ENCODE measurements at places on chromosomes 7 and 10.

DNA sequence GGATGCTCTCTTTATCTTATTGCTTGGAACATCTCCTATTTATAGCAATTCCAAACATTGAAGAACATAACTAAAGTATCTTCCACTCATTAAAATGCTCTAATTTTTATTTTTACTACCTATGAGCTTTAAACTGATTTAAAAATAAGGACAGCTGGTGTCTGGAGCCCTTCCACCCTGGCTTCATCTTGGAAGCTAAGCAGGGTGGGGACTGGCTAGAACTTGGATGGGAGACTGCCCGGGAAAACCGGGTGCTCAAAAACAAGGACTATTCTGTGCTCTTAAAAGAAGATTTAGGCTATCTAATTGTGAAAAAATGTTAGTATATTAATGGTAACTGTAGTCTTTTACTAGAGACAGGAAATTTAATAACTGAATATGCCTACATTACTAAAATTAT is 69.2 kb downstream of the ARMC3 start:
- DNase-seq = no peak

GRCh38 chr10:14674376-14675050 is 100.2 kb downstream of the FAM107B start:
- DNase-seq = no peak

- no peak for DNase-seq
These were observed 253.5 kb upstream of the LRGUK start for GRCh38 chr7:133873631-133874030.

GRCh38 chr10:129704786-129705525 is 237.9 kb downstream of the MGMT start:
- no peak for DNase-seq

DNA sequence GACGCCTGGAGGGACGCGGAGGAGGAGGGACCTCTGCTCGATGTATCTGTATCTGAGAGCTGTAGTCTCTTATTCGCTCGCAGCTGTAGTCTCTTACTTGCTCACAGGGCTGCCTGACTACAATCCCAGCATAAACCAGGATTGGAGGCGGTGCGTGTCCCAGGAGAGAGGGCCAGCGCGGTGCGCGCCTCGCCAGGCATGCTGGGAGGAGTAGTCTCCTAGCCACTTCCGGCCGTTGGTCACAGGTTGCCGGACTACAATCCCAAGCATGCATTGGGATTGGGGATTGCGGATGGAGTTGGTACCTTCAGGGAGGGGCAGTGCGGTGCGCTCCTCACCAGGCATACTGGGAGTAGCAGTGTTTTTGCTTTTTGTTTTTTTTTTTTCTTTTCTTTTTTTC is 421.7 kb upstream of the NUPR2 start:
- no peak for DNase-seq

DNA sequence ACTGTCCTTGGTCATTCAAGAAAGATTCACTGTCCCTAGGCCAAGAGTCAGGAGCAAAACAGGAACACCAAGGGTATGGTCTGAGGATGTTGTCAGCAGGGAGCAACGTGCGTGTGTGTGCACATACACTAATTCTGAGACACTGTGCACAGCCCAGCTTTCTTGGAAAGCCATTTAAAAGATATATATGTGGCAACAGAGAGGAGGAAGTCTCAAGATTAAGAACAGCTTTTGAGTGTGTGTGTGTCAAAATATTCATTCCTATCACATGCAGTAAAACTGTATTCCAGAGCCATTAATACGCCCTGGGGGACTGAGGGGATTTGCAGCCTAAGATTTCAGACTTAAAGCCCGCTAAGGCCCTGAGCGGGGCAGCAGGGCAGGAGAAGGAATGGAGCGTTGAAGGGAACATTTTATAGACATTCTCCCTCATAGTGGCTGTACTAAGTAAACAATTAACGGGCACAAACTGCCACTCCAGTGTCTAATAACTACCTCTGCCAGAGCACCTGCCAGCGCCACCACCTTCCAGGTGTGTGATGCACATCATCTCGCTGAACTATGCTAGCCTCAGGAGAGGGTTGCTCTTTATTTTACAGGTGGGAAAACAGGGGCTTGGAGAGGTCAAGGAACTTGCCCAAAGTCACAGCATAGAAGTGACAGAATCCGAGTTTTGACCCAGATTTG is 2.0 kb downstream of the NOD1 start:
- no peak for DNase-seq

DNA sequence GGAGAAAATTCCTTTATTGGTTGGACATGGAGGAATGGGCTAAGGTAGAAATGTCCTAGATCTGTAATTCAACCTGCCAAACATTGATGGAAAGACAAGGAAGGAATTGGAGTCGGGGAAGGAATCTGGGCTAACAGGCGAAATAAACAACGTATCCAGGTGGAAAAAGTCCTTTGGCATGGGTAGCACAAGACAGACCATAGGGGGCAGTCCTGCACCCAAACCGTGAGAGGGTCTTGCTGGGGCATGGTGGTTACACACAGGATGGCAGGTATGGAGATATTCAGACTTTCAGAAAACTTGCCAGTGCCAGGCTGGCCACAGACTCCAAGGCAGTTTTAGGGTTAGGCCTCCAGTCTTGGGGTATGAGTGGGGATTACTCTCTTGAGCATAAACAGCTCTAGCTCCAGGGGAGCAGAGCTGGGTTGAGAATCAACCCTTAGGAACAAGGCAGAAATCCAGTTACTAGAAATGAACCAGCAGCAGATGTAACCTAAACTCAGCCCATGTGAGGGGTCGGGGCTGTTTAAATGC is 188.6 kb upstream of the GDF10 start:
- DNase-seq = no peak
